NCI-H82 (cell line): ENCODE measurements at places on chromosomes 5 and 9.

- DNase-seq: no peak
Observed at GRCh38 chr5:1017691-1018455, 9.3 kb downstream of the NKD2 start.

DNA sequence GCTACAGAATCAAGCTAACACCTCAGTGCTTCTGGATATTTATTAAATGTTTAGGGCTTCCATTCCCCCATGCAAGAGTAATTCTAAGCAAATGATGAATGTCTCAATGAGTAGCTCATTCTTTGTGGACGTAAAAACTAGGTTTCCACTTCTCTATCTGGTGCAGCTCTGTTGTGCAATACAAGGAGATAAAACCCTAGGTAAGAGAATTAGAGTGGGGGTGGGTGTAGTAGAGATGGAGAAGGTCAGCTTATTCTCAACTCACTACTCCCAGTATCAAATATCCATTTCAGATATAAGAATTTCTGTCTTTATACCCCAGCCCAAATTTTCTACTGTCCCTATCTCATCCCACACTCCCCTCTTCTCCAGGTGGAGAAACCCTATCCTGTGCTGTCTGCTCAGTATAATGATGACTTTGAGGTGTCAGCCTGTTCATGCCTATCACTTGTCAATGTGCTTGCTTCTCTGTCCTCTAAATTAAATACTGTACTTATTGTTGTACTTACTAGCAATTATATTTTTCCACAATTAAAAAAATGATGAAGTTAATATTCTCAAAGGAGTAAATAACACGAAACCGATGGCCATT lies 4.3 kb upstream of the FYB1 start:
- DNase-seq: peak; percentile 54

DNA sequence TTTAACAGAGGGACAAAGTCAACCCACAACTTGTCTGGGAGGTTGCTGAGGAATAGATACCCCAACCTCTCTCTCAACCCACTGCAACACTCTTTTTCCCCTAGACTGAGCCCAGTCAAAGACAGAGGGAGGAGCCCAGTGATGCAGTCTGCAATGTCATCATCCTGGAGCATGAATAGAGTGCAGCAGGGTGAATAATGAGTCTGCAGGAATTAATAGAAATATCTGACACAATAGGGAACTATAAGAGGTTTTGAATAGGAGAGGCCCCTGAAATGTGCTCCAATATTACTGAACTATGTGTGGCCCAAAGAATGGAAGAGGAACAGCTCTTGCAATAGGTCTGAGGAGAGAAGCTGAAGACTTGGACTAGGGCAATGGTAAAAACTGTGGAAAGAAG lies 59.1 kb downstream of the PDCD1LG2 start:
- DNase-seq: no peak

DNA sequence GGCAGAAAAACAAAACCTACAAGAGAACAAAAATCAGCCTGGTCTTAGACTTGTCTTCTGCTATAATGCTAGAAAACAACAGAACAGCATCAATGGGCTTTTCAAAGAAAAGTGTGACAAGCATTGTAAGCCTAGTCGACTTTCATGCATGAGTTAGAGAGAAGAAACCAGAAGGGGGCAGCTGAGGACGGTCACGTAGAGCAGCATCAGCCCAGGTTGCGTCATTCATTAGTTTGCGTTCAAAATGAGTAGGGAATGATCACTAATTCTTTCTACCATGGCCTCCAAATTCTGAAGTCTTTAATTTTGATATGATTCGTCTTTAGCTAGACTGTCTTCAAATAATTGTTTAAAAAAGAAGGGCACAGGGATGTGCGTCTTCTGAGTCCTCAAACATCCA lies 4.7 kb upstream of the ISCA1 start:
- peak; percentile 62 for DNase-seq

GRCh38 chr5:33997331-33997983 lies 10.4 kb downstream of the AMACR start:
- DNase-seq: peak; percentile 53

DNA sequence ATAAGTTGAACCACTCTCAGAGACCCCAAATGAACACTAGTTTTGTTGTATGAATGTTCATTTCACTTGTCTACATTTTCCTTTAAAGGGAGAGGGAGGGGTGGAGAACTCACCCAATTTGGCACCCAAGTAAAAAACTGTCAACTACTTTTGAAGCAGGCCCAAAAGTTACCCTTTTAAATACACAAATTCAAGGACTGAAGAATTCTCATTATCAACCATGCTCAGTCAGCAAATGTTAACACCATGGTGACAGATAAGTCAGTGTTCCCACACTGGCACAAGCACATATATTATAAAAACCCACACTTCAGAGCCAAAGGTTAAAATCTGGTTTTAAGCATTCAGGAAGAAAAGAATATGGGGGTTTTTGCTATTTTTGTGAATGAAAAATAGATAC lies 31.6 kb downstream of the CSNK1A1 start:
- DNase-seq: no peak
